ENCODE measurements at places on chromosomes 13 and 19.

- DNase-seq = no peak
These were observed 61.7 kb downstream of the COLGALT1 start for GRCh38 chr19:17616961-17617806.

DNA sequence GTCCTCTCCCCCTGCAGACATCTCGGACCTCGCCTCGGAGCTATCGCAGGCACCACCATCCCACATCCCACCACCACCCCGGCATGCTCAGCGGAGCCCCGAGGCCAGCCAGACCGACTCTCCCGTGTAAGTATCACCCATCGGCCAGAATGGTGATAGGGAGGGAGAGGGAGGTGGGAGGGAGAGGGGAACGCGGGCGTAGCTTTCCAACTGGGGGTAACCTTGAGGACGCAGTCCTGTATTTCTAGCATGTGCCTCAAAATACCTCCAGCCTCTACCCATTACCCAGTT lies 26.1 kb downstream of the TJP3 start:
- DNase-seq = no peak

GRCh38 chr19:4952945-4953344 lies 16.0 kb upstream of the KDM4B start:
- no peak for DNase-seq

GRCh38 chr13:114115191-114115671 lies 17.2 kb downstream of the RASA3 start:
- no peak for DNase-seq

- peak; percentile 68 for DNase-seq
These were observed 42.1 kb downstream of the NAA16 start for GRCh38 chr13:41352935-41353840.

GRCh38 chr19:51407511-51408131 lies 9.8 kb downstream of the SIGLEC10 start:
- peak; percentile 62 for DNase-seq

DNA sequence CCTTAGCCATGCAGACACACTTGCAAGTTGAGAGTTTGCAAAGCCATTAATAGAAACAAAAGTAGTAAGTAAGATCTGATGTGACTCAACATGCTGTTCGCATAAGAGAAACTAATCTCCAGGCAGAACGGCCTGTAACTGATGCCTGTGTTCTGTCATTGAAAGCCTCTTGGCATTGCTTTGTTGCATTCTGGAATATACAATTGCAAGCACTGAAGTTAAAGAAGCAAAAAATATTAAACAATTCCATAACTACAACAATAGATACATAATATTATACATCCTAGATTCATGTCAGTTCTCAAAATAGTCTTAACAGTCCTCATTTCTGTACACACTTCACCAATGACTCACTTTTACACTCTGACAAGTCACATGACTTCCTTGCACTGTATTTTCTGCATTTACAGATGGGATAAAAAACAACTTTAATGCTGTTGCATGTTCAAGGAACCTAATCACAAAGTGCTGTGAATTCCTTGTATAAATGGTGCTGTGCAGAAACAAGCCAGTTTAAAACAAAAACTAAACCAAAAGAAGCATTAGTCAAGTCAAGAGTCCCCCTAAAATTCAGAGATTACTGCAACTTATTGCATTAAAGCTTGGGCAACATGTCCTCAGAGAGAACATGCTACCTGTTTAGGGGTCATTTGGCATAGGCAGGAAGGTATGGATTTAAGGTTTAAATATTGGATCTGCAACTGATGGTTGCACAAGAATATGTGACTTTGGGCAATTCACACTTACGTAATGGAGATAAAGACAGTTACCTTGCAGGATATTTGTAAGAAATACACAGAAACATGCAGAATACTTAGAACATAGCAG lies 79.5 kb upstream of the SERP2 start:
- DNase-seq = no peak
